Bone marrow (tissue), 2 donors: ENCODE measurements at places on chromosomes 3 and 15.

DNA sequence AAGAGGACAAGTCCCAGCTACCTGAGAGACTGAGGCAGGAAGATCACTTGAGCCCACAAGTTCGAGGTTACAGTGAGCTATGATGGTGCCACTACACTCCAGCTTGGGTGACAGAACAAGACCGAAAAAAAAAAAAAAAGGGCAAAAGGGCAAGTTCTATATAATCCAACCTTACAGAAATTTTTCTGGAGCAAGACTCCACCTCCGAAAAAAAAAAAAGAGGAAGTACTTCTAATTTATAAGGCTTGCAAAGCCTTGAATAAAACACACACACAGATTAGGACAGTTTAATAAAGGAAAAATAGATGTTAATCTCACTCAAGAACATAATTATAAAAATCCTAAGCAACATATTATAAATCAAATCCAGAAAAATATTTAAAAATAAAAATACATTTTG is 14.4 kb upstream of the XYLB start:
- DNase-seq = no peak

DNA sequence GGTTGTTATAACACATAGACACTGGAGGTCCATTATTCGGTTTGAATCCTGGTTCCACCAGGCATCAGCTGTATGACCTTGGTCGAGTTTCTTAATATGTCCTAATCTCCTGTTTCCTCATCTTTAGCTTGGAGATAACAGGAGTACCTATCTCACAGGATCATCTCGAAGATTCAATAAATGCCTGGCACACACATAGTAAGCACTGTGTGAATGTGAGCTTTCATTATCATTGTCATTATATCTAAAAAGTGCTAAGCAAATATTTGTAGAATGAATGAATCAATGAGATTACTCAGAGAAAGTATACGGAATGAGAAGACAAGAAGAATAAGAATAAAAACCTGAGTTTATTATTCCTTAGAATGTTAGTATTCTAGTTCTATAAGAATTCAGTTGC is 227.4 kb upstream of the CFAP20DC start:
- no peak for DNase-seq

DNA sequence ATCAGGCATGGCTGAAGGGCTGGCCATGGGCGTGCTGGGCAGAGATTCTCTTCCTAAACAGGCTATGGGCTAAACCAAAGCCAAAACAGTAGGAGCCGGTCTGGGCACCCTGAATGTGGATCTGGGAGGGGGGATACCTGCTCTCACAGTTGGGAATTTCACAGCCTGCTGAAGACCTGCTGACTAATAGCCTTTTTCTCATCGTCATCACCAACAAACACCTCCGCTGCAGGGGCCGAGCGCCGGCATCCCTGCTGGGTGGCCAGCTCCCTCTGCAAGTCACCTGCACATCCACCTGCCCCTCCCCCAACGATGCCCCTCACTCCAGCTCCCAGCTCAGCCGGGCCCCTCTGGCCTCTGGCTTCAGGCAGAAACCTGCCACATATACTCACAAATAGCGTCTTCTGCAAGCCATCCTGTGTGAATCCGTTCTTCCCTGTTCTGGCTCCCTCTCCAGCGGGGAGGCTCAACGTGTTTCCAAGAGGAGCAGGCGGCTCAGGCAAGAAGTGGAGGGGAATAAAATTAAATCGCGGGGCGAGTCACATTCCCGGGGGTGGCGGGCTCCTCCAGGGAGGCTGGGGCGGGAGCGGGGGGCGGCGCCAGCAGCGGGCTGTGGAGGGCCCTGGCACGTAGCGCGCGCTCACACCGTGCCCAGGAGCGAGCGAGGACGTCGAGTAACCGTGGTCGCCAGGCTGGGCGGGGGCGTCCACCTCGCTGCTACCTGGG is 466 bp downstream of the IQSEC1 start:
- DNase-seq = no peak

DNA sequence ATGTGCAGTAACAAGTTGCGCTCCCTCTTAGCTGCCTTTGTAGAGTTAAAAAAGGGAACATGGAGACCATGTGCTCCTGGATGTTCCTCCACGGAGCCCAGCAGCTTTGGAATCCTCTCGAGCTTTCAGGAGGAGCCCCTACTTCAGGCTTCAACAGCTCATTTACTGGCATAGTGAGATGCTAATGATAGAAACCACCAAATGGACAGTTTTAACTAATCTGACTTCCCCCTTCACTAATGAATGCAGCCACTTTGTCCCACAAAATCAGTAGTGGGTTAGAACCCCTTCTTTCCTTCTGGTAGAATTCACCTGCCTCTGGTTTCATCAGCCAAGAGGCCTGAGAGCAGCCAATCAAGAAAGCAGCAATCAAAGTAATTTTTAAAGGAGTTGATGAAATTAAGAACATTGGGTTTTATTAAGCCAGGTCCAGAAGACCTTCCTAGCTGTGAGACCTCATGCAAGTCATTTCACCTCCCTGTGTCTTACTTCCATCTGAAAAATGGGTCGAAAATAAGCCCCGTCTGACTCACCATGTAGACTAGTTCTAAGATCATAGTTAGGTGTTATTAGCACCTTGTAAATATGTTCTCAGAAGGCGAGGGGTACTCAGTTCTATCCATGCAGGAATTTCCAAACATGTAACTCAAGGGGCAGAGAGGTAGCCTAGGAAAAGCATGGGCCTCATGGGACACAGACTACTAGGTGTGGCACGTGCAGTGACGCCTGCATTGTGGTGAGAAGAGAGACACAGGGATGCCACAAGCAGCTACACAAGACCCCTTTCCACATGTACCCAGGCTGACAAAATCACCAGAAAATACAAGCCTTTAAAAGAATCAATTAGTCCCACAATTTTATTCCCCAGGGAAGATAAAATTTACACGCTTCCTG is 179.7 kb upstream of the LPP start:
- DNase-seq = no peak

GRCh38 chr3:187628169-187628568 is 42.0 kb downstream of the SST start:
- no peak for DNase-seq

GRCh38 chr3:88584451-88584850 is 434.7 kb downstream of the C3orf38 start:
- no peak for DNase-seq

GRCh38 chr15:84598250-84598649 is 2.6 kb upstream of the ZSCAN2 start:
- peak; percentile 94 for DNase-seq
